ENCODE measurements at places on chromosomes 4 and X.

GRCh38 chr4:73762409-73762808 is 22.0 kb downstream of the CXCL8 start:
- no peak for DNase-seq

- no peak for DNase-seq
These were observed 553.2 kb upstream of the FAT1 start for GRCh38 chr4:187276736-187277408.

DNA sequence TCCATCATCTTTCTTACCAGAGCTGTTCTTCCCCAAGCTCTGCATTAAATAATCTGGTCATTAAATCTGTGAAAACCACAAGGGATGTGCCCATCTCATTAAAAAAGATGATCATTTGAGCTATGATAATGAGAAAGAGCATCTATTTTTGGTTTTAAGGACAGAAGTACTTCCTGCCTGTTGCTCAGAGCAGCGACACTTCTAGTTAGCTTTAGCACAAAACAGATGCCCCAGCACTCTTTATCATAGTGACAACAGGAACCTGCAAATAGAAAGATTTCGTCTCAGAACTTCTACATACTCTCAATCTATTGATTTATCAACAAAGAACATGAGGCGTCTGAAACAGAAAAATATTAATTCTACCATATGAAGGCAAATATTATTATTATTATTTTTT is 140.1 kb downstream of the APBB2 start:
- DNase-seq = no peak

- no peak for DNase-seq
These were observed 39.1 kb downstream of the ADGRL3 start for GRCh38 chr4:61239250-61239649.

DNA sequence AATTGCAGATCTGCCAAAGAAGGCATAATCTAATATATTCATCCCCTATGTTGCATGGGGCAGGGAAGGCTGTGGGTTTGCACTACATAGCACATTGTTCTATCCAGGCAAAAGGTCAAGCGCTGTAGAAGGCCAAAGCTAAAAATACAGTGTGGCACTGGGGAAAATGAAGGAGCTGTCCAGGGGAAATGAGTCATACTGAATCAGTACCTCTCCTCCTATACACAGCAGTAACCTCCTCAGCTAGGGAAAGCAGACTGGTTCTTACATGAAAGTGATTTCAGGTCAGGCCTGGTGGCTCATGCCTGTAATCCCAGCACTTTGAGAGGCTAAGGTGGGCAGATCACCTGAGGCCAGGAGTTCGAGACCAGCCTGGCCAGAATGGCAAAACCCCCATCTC is 31.0 kb upstream of the SLC25A4 start:
- DNase-seq = no peak

DNA sequence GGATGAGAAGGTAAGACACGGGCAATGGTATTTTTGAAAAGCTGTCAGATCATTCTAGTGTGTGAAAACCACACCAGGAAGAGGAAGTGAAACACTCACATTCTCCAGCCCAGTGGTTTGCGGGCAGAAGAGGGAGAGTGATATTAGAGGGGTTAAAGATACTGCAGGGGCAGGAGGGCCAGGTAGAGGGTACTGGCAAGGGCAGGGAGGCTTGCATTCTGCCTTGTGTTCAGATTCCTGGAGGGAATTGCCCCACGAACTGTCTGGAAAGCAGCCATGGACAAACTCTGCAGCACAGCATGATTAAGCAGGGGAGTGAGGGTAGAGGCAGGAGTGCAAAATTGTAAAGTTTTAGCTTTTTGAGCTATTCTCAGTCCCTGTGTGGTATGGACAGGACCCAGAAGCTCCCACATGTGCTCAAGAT is 30.9 kb downstream of the NIPAL1 start:
- DNase-seq = peak; percentile 37

- no peak for DNase-seq
These were observed 864.9 kb upstream of the SLIT2 start for GRCh38 chr4:19386786-19387185.

GRCh38 chrX:112759966-112760365 is 80.2 kb upstream of the LHFPL1 start:
- no peak for DNase-seq

DNA sequence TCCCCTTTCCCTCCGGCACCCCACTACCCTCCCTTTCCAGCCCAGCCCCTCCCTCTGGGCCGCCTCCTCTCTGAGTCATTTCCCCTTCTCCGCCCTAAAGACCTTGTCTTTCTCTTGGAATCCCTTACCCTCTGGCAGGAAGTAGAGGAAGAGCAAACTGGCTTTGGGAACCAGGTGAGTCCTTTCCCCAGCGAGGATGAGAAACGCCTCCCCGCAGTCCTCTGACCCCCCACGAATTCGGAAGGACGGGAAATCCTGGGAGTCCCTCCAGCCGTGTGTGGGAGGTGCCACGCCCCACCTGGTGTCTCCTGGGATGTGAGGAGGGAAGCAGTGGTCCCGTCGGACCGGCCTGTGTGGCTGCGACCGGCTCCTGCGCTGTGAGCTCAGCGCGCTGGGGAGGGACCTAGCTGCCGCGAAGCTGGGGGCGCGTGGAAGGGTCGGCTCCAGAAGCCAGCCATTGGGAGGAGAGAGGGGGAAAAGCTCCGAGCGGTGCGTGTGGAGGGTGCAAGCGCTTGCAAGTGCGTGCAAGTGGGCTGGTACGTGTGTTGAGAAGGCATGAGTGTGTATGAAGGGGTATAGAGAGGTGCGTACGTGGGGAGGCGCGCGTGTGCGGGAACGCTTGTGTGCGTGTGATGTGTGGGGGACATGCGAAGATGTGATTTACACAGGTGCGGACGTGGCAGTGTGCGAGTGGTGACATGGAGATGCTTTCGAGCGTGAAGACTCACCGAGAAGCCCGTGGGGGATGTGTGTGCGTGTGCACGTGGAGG is 46.3 kb downstream of the TEX13B start:
- DNase-seq = no peak

- DNase-seq = no peak
These were observed 210.2 kb downstream of the DMD start for GRCh38 chrX:33001107-33001506.

GRCh38 chrX:43813898-43814297 is 68.4 kb downstream of the MAOB start:
- no peak for DNase-seq

- DNase-seq = no peak
These were observed 5.7 kb downstream of the TCEANC start for GRCh38 chrX:13658602-13659001.

DNA sequence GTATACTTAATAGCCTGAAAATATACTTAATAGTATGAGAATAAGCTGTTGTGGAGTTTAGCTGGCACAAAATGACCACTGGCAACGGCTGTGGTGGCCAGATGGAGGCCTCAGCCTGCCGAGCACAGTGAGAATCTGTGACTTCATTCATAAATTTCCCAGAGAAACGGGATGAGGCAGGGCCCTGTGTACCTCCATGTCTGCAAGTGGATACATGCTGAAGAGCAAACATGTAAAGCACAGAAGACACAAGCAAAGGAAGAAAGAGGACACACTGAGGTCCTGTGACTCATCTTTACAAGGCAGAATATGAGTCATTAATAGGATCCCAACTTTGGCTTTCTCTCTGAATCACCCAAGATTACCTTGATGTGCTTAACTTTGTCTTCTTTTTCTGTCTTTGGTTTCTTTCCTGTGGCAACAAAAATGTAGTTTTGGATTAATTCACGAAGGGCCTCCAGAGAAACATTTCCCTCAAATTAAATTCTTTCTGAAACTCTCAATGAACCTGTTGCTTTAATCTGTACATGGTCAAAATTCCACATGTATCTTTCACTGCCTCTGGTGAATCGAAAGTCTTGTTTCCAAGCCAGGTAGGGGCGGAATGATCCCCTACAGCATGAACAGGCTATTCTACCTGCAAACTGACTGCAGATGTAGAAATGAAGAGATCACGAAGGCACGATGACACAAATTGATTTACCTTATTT is 56.4 kb downstream of the IRF2 start:
- DNase-seq = no peak

GRCh38 chrX:15441464-15441863 is 51.7 kb downstream of the PIR start:
- DNase-seq = no peak

DNA sequence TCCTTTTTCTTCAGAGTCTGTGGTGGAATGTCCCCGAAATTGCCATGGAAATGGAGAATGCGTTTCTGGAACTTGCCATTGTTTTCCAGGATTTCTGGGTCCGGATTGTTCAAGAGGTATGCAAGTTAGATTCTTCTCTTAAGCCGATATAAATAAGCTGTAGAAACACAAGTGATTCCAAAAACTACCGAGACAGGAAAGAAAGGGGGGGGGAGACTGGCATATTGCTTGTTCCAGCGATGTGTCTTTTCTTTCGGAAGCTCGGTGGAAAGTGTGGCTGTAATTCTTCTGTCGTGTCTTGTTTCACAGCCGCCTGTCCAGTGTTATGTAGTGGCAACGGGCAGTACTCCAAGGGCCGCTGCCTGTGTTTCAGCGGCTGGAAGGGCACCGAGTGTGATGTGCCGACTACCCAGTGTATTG is 236.9 kb downstream of the DCTD start:
- no peak for DNase-seq

GRCh38 chrX:14440106-14440505 is 89.2 kb upstream of the GLRA2 start:
- no peak for DNase-seq

GRCh38 chr4:58507079-58507478 is 1396.9 kb upstream of the IGFBP7 start:
- DNase-seq = no peak

GRCh38 chr4:9952415-9952950 is 68.8 kb downstream of the SLC2A9 start:
- no peak for DNase-seq

DNA sequence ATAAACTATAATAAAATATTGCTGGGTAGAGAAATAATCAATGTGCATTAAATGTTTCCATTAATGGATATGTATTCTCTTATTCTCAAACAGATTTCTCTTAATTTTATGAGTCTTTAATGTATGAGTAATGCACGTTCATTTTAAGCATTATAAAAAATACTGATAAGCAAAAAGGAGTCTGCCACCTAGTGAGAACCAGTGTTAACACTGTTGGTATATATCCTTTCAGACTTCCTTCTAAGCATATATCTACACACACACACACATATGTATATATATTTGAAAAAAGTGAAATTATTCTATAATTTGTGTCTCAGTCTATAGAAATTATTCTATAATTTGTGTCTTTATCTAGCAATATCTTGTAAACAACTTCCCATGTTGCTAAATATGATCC is 49.9 kb upstream of the MTMR1 start:
- no peak for DNase-seq

GRCh38 chr4:14157262-14157661 is 529.7 kb upstream of the BOD1L1 start:
- DNase-seq = no peak

GRCh38 chrX:85544609-85545008 is 165.1 kb upstream of the POF1B start:
- DNase-seq = no peak

- DNase-seq = no peak
These were observed 146.6 kb downstream of the AASDH start for GRCh38 chr4:56240554-56241174.

DNA sequence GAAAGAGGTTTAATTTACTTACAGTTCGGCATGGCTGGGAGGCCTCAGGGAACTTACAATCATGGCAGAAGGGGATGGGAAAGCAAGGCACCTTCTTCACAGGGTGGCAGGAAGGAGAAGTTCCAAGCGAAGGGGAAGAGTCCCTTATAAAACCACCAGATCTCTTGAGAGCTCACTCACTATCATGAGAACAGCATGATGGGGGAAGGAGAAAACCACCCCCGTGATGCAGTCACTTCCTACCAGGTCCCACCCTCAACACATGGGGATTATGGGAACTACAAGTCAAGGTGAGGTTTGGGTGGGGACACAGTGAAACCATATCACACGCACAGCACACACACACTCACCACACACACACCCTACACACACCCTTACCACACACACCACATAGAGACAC is 104.3 kb downstream of the DCTD start:
- no peak for DNase-seq

GRCh38 chrX:147626605-147627004 is 285.1 kb upstream of the FMR1 start:
- no peak for DNase-seq

GRCh38 chr4:53755656-53756055 is 164.4 kb upstream of the LNX1 start:
- no peak for DNase-seq

DNA sequence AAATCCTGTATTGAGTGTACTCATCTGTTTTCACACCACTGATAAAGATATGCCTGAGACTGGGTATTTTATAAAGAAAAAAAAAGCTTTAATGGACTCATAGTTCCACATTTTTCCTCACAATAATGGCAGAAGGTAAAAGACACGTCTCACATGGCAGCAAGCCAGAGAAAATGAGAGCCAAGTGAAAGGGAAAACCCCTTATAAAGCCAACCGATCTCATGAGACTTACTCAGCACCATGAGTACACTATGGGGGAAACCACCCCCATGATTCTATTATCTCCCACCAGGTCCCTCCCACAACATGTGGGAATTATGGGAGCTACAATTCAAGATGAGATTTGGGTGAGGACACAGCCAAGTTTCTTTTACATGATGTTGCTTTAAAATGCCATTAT is 171.9 kb downstream of the GALNTL6 start:
- no peak for DNase-seq

DNA sequence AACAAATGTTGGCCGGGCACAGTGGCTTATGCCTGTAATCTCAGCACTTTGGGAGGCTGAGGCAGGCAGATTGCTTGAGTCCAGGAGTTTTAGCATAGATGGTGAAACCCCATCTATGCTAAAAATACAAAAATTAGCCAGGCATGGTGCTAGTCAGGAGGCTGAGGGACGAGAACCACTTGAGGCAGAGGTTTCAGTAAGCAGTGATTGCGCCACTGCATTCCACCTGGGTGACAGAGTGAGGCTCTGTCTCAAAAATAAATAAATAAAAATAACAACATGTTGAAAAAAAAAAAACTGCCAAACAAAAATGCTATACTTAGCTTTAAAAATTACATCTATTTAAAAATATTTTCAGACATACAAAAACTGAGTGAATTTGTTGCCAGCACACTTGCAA is 374.2 kb upstream of the SMIM31 start:
- no peak for DNase-seq

GRCh38 chrX:24672701-24673190 is 21.0 kb upstream of the POLA1 start:
- DNase-seq = no peak

DNA sequence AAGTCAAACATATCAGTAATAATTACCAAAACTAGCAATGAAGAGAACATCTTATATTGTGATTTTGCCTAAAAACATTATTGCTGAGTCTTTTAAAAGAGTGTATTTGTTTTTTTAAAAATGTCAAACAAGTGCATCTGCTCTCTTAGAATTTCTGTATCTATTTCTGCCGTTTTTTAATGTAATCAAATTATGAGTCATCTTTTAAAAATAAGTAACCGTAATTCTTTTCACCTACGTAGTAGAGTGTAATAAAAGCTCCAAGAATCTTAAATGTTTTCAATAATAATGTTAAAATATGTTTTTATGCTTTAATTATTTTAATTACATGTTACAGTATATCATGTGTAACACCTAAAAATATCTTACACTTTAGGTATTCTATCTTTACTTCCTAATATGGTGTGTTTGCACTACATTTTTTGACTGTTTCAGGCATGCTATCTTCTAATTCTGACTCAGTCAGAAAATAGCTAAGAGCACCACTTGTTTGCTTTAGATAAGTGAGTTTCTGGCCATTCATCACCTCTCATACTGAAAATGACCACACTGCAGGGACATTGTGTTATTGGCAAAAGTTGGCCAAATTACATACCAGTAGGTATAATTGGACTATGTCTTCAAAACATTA is 368.5 kb downstream of the PCDH7 start:
- DNase-seq = no peak

GRCh38 chrX:150712619-150713018 is 19.4 kb downstream of the MTMR1 start:
- DNase-seq = no peak
